ENCODE measurements at places on chromosomes 11 and 22. TPM values are rescaled to one million over a fixed set of nuclear protein-coding genes. Genes with fewer than 3 reads are reported as not detected.

MYEOV gene
- 0.11 TPM for total RNA-seq

OR11H1 gene
- not detected for total RNA-seq

GRCh38 chr11:116535994-116536393 is 236.8 kb downstream of the BUD13 start:
- no peak for DNase-seq

MS4A3 gene
- not detected for total RNA-seq

GRCh38 chr11:3855808-3856491 is 486 bp downstream of the STIM1 start:
- peak; percentile 28 for DNase-seq

- peak; percentile 52 for DNase-seq
Observed at GRCh38 chr11:133082841-133083488, 449.3 kb downstream of the OPCML start.

- DNase-seq = no peak
Observed at GRCh38 chr11:102289592-102289991, 27.7 kb upstream of the BIRC3 start.

DNA sequence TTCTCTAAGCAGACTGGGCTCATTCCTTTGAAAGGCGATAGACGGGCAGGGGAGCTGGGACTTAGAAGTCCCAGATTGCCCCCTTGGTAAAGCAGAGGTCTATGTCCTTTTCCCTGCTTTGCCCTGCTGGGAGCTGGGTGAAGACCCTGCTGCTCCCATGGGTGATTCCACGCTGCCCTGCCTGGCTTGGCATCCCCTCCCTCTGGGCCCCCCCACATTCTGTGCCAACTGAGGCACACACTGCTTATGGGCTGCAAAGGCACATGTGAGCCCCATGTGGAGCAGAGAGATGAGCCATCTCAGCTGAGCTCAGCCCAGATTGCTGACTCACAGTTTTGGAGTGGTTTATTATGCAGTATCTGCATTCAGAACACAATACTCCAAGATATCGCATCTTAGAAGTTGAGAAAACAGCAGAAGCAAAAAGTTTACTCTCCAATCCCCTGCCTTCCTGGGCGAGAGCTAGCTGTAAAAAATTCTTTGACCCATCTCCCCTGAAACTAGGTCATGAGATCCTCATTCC is 127.2 kb downstream of the ST3GAL4 start:
- no peak for DNase-seq

- peak; percentile 23 for DNase-seq
Observed at GRCh38 chr11:63906585-63906984, 10.4 kb downstream of the RCOR2 start.

GRCh38 chr11:132087148-132087547 is 716.7 kb downstream of the NTM start:
- DNase-seq = no peak

RRAS2 gene
- 32.3 TPM for total RNA-seq

GRCh38 chr11:66479394-66480116 is 679 bp upstream of the DPP3 start:
- no peak for DNase-seq

DNA sequence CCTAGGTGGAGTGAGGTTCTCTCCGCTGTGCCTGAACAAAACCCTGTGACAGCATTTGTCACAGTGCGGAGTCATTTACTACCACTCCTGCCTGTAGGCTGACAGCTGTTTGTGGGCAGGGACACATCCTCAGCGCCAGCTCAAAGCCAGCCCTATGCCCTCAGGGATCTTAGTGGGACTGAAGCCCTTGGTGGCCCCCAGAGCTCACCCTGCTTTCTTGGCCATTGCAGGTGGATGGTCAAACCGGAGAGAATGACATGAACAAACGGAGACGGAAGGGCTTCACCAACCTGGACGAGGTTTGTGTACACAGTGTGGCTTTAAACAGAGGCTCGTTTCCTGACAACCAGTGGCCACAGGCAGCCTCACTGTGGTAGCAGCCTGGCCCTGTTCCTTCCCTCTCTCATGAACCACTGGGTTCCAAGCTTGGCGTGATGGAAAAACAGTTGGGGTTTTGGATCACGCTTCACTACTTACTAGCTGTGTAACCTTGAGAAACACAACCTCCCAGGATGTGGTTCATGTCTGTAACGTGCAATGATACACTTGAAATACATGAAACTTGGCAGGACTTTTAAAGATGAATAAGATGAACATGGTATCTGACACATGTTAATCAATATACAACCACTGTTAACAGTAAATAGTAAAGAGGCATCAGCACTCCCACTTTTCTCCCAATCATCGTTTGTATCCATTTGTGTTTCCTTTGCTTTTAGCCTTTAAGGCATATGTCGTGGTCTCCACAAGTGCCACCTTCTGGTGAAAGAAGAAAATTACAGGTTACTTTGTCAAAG is 125.8 kb downstream of the MICAL2 start:
- DNase-seq = peak; percentile 79

GRCh38 chr22:50190941-50191741 is 5.4 kb downstream of the TRABD start:
- no peak for DNase-seq

FGF4 gene
- not detected for total RNA-seq

GRCh38 chr11:14041040-14041439 is 78.5 kb downstream of the SPON1 start:
- peak; percentile 12 for DNase-seq

OR5B21 gene
- not detected for total RNA-seq

CSNK2A3 gene
- 2.2 TPM for total RNA-seq

TMPRSS5 gene
- total RNA-seq = 2.0 TPM

DNA sequence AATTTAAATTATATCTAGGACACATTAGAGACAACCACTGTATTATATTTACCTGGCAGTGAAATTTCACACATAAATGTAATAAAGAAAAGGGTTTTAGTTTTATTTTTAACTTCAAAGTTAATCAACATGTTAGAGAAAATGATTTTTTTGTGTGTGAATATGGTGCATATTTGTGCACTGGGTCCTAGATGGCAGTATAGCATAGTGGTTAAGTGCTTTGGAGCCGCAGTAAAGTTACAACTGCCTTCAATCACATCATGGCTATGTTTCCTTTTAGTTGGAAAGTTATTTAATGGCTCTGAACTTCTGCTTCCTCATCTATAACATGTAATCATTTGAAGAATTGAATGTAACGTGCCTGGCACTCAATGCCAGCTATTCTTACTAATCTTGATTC is 108.9 kb upstream of the DDI1 start:
- DNase-seq = peak; percentile 40

DNA sequence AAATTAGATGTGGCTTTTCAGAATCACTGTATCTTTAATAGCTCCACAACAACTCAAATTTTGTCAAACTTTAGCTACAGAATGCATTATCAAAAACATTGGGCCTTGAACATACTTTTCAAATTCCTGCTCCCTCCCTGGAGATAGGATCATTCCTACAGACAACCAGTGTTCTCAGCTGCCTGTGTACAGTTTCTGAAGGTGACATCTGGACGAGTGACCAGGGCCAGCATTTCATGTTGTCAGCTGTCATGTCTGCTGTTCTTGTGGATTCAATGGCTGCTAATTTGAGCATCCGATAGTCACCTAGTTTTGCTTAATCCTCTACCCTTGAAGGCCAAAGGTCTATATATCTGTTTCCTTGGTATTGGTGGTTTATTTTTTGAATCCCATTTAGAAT is 188.2 kb downstream of the DBX1 start:
- DNase-seq = no peak

WBP2NL gene
- total RNA-seq = 0.19 TPM

DNA sequence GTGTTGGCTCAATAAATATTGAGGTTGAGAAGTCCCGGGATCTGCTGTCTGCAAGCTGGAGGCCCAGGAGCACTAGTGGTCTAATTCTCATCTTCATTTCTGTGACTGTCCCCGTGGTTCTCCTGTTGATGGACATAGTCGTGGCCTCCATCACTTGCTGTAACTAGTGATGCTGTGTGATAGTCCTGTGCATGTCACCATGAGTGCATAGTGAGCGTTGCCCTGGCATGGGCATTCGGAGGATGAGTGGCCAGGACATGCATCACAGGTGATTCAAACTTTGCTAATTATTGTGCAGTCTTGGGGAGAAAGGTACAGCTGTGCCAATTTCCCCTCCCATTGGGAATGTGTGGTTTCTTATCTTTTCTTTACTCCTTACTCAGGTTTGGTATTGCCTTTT is 902.2 kb downstream of the BRD1 start:
- no peak for DNase-seq

DNA sequence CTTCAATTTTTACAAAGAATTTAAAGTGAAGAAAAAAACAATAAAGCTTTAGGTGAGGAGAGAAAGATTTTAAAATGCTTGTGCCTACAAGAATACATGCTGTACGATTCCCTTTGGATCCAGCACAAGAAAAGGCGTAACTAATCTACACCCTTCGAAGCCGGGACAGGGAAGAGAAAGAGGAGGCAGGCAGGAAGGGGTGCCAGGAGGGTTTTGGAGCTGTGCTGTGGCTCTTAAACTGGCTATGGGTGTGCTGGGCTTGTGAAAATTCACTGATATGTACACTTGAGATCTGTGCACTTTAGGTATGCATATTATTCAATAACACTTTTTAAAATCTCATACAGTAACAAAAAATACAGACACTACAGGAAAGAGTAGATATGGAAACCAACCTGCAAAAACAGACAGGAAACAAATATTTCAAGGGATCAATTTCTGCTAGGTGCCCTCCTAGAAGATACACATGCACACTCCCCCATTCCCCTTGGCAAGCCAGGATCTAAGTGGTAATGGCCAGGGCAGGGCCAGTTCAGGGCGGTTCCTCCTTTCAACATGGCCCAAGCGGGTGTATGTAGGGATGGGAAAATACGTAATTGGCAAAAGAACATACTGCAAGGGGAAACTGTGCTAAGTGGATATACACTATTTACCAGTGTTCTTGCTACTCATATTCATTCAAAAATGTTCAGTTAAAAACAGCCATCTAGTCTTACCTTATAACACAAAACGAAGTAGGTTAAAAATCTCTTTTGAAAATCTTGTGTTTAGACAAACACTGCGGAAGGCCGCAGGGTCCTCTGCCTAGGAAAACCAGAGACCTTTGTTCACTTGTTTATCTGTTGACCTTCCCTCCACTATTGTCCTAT is 54.2 kb downstream of the PACSIN2 start:
- DNase-seq = no peak

DEUP1 gene
- total RNA-seq = not detected

- no peak for DNase-seq
Observed at GRCh38 chr11:20204681-20205080, 44.4 kb upstream of the DBX1 start.

DNA sequence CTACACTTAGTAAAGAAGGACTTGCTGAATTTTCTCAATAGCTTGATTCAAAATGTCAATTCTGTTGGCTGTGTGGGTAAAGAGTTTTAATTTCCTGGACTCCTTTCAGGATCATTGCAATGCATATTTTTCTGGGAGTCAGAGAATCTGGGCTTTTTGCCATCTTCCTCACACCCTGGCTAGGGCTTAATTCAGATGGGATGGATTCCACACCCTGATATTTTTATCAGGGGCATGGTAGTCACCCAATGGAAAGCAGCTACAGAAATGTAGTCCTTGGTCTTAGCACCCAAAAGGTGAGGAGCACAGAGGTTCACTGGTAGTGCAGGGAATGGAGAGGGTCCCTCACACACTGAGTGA is 79.3 kb downstream of the SGSM3 start:
- DNase-seq = no peak

OR10A2 gene
- total RNA-seq = not detected

DNHD1 gene
- 1.5 TPM for total RNA-seq

BAIAP2L2 gene
- total RNA-seq = 49.1 TPM
